ENCODE measurements at places on chromosomes 4 and X.

DNA sequence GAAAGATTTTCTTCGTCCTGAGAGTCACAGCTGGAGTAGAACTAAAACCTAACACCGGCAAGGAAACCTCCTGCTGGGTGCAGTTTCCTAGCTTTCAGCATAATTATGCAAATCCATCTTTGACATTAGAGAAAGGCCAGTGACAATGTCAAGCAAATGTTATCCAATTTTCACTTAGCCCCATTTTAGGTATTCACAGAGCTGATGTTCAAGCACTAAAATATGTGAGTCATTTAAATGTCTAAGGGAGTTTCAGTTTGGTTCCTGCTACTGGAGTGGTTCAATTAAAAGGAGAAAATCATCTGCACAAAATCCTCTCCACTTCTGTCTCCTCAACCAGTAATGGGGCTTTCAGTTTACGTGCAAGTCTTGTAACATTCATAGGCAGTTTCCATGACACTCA, 37.1 kb upstream of the AMOT start:
- no peak for DNase-seq

DNA sequence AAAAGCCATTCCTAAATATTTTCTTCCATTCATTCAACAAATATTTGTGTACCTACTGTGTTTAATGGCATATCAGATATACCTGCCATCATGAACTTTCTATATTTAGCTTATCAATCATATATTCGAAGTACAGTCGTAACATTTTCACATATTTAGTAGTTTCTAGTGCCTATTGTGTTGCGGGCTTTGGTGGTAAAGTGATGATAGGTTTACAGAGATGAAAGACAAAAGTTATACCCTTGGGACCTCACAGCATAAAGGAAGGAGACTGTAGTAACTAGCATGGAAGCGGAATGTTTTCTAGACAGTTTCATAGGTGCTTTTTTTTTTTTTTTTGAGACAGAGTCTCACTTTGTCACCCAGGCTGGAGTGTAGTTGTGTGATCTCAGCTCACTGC, 39.5 kb downstream of the RBPJ start:
- DNase-seq: no peak

DNA sequence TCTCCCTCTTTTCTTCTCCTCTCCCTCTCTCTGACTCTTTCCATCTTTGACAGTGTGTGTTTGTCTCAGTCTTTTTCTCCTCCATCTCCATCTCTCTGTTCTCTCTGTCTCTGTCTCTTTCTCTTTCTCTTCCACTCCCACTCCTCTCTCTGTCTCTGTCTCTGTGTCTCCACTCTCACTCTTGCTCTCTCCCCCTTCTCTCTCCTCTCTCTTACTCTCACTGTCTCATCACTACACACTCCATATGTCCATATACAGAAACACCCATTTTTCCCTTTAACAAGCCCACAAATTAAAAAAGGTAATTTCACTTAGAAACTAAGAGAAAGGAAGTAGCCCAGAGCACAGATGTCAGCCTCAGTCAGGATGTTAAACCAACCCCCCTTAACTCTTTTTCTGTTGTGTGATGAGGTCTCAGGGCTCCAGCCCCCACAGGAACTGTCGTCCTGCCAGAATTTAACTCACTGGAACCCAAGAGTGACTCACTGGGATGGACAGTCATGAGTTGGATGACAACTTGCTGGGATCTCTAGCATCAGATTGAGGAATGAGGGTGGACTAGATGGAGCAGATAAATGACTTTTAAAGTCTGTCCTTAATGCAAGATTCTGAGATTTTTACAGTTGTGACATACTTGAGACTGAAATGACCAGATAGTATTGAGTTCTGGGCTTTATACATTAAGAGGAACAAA, 27.5 kb downstream of the OTUD6A start:
- no peak for DNase-seq

GRCh38 chr4:26407476-26407875, 82.8 kb downstream of the CCKAR start:
- DNase-seq: no peak

GRCh38 chr4:1492142-1492457, 85.9 kb upstream of the NKX1-1 start:
- no peak for DNase-seq

DNA sequence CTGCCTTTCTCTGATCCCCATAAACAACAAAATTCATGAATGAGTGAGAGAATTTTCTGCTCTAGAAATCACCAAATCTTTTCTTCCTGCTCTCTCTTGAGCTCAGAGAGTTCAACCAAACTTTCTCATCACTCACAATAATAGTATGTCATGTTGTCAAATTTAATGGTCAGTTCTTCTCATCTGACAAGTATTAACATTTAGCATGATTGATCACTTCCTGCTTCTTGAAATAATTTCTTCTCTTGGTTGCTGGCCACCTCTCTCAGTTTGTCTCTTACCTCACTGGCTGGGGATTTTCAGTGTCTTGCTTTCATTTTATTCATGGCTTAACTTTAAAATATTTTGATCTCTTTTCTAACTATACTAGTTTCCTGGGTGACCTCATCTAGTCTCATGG, 25.5 kb upstream of the FGF5 start:
- DNase-seq: no peak

DNA sequence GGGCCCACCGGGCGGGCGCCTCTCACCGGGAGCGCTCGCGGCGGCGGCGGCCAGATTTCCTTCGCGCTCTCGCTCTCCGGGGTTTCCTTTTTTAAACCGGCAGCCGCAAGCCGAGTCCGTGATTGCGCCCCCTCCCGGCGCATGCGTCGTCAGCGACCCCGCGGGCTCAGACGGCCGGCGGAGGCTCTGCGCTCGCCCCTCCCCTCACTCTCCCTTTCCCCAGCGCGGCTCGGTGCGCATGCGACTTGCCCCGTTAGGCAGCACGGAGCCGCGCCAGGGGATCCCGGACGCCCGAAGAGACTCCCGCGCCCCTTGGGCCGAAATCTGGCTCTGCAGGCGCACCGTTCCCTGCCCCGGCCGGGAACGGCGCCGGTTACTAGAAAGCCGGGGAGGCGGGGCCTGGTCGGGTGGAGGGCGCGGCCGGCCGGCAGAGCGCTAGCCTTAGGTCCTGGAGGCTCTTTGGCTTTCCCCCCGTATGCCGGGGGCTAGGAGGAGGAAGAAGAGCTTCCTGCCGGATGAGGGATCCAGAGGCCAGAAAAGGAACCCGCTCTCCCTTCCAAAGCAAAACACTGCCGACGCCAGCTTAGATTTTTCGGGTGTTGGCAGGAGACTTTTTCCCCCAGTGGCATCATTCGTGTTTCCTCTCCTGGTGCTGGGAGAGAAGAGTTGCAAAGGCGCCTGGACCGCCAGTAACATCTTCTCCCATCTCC, at the start of gene CLOCK:
CLOCK (minus strand) TSS at position 154 of the 710 bp plus-strand sequence. CDS start 64,124 bp downstream, outside the sequence.
- DNase-seq: peak; percentile 87

DNA sequence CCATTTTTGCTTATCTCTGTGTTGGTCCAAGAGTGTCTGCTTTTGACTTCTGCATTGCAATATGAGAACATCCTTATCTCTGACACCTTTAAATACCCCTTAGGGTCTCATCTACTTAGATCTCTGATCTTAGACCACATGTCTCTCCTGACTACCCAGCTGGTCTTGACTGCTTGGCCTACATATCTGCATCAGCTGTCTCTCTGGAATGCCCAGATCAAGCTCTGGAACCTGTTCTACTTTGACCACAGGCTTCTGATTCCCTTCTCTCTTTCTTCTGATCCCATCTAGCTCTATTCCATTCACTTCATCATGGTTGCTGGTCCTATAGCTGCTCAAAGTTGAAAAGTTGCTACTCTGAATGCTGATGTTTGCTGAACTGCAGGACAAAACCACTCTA, 301.2 kb downstream of the MAPK10 start:
- no peak for DNase-seq

GRCh38 chr4:14636563-14636962, 365.7 kb upstream of the CPEB2 start:
- no peak for DNase-seq

DNA sequence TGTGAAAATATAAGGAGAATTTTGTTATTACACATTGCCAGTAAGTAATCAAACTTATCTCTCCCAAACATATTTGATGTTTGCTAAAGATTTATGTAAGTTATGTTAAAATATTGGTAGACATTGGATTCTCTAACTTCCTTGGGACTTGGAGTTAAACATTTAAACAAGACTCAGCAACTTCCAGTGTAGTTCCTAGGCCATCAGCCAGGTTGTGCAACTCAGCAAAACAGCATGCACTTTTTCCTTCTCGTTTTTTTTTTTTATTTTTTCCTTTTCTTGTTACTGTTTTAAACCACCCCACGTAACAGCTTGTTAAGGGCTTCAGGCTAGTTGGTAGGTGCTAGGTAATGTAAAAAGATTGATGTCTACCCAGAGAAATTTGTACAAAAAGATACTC, 510.4 kb downstream of the ANKRD50 start:
- DNase-seq: no peak

GRCh38 chr4:72418458-72418857, 150.6 kb downstream of the ADAMTS3 start:
- DNase-seq: no peak

GRCh38 chr4:157898836-157899605, 273.8 kb downstream of the GASK1B start:
- DNase-seq: no peak

DNA sequence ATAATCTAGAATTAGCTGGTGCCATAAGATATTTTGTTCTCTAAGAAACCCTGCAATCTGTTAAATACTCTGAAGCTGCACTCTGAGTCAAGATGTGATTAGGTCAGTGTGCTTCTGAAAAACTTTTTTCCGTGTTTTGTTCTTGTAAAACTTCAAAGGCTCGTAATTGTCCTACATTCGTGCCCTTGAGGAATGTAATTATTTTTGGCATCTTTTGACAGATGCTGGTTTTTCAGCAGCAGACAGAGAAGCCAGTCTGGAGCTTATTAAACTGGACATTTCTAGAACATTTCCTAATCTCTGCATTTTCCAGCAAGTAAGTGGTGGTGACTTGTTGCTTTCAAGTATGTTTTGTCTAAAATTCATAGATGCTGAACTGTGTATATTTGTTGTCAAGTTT, 36.8 kb upstream of the TADA2B start:
- no peak for DNase-seq

DNA sequence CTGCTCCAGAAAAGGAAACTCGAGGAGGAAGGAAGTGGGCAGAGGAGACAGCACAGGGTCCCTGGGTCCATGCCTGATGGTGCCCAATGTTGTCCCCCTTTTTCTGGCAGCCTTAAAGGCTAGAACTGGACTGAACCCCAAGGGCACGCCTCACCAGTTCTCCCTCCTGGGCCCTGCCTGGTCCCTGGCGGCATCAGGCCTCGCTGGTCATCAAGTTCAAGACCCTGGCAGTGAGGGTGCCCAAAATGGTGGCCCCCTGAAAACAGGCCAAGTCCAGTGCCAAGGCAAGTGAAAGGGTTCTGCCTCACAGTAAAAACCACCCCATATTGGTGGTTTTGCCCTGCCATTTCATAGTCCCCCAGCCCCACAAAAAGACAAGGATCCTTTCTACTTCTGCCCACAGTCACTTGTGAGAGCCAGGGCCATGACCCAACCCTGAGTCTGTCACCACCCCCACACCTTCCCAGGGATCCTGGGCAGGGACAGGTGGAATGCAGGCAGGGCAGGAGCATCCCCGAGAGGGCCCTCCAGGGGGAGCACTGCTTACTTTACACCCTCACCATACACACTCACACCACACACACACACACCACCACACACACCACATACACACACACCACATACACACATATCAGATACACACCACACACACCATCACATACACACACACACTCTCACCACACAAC, 107.6 kb downstream of the DCTD start:
- DNase-seq: no peak

DNA sequence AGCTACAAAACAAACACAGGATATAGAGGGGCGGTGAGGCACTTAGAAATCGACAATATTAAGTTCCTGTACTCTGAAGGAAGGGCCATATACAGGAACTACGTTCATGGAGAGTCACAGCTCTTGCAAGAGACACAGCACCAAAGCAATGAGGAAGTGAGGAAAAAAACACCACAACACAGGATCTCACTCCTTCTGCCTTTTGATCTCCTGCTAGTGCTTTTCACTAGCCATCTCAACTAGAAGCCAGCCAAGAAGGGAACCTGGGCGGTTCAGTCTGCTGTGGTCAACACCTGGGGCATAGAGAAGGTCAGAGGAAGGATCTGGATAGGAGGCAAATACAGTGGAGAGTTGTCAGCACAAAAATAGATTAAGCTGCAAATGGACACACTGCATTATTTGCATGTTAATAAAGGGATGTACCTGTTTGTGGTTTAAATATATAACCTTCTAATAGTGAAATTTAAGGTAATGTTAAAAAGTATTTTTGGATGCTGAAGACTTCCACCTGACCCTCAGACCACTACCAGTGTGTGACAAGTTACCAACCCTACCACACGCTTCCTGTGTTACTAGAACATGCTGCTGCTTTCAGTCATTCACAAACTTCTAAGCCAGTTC, 104.6 kb downstream of the DTHD1 start:
- DNase-seq: no peak

- no peak for DNase-seq
Observed at GRCh38 chrX:115322375-115322774, 32.9 kb downstream of the LUZP4 start.

DNA sequence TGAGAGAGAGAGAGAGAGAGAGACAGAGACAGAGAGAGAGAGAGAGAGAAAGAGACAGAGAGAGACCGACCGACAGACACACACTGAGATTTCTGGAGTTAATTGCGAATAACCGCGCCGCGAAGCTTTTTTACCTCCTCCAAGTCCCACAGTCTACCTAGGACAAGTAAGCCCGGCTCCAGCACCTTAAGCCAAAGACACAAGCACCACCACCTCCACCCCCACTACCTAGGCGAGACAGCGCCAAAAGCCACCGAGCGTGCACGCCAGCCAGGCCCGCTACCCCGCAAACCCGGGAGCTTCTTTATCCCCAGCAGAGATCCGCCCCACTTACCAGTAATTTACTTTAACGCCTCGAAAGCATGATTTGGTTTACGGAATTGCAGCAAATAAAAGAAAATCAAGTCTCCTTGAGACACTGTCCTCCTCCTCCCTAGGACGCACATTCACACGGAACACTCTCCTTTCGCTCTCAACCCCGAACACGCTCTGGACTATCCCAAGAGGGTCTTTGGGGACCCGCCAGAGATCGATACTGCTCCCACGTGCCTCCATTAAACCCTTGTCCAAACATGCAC, 649.6 kb upstream of the DIPK2B start:
- peak; percentile 1 for DNase-seq

Data from neural crest cell (in vitro differentiated cells).